Type B pancreatic cell (in vitro differentiated cells): ENCODE measurements at places on chromosomes 11 and 22.
A peak's percentile ranks its signal among the peaks of the same experiment; 100 is the strongest.

DNA sequence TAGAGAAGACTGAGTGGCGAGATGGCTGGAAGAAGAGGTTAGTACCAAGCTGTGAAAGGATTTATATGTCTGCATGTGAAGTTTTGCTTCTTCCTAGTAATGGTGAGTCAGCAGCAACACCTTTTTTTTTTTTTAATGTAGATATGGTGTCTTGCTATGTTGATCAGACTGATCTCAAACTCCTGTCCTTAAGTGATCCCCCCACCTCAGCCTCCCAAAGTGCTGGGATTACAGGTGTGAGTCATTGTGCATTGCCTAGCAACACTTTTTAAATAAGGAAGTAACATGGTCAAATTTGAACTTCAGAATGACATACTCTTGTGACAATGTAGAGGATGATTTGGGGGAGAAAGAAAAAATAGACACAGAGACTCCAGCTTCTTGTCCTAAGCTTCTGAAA is 6.5 kb upstream of the CSTPP1 start:
- DNase-seq: no peak

DNA sequence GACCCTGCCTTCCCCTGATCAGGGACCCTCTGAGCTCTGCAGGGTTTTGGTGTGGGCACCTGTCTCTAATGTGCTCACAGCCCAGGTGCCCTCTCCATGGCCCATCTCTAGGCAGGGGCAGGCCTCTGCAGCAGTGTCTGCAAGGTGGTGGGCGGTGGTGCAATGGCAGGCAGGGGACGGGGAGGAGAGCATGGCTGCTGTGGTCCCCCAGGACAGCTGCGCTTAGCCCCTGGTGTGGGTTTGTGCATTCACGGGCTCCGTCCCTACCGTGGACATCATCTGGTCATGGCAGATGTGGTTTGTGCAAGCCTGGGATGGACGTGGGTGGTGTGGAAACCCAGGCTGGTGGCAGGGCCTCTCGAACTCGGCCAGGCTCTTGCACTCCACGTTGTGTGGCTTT is 443.1 kb downstream of the TBC1D22A start:
- no peak for DNase-seq

GRCh38 chr11:125451400-125452124 is 44.5 kb downstream of the FEZ1 start:
- peak; percentile 76 for DNase-seq

DNA sequence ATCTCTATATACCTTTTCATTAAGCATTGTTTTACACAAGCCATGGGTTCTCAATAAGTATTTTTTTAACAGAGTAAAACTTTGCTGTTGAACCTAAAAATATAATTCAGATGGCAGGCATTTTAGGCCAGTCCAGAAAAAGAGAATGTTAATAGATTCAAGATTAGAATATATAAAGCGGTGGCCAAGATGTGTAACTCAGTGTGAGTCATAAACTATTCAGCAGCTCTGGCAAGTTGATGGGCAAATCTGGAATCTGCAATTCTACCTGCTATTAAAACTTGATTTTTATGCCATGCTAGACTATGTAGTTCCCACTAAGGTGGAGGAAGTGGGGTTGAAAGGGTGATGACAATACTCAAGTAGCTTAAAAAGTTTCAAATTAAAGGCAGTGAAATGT is 45.4 kb downstream of the CASP12 start:
- DNase-seq: no peak

DNA sequence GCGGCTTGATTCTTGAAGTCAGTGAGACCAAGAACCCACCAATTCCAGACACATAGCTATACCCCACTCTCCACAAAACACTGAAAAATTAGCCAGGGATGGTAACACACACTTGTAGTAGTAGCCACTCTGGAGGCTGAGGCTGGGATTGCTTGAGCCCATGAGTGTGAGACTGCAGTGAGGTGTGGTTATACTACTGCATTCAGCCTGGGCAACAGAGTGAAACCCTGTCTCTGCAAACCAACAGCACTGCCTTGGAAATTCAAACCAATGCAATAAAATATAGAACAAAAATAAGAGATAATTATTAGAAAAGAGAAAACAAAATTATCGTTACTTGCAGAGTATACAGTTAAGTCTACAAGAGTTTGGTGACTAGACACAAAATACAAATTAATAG is 20.2 kb upstream of the PRDM10 start:
- no peak for DNase-seq

DNA sequence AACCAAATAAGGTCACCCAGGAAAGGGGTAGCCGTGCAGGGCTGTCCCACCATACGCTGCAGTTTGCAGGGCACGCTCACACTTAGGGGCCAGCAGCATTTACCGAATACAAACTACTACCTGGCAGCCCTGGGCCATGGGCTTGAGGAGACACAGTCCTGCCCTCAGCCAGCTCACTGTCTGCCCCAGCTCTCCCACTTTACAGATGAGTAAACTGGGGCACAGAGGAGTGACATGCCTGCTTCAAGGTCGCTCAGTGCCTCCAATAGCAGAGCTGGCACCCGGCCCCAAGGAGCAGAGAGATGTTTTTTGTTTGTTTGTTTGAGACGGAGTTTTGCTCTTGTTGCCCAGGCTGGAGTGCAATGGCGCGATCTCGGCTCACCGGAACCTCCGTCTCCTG is 2.8 kb downstream of the FADS3 start:
- DNase-seq: no peak

- DNase-seq: no peak
Measured at GRCh38 chr11:129117595-129118350, 74.4 kb downstream of the ARHGAP32 start.

DNA sequence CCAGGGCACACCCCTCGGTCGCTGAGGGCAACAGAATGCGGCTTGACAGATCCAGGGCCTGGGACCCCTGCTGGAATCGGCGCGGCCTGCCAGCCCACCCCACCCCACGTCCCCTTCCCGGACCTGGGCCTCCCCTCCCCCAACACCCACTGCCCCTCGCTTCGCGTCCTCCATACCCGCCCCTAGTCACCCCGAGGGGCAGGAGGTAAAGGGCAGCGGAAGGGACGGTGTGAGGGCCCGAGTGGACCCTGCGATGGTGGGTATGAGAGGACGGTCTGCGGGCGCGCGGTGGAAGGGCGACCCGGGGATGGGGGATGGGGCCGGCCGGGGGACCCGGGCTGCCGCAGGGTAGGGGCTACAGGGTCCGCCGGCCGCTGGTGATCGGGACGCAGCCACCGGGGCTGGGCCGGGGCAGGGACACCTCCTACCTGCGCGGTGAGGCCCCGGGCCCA is 311 bp downstream of the APBB1 start:
- DNase-seq: no peak
